Mesendoderm (in vitro differentiated cells): ENCODE measurements at places on chromosomes 5 and 9.
A peak's percentile ranks its signal among the peaks of the same experiment; 100 is the strongest.

DNA sequence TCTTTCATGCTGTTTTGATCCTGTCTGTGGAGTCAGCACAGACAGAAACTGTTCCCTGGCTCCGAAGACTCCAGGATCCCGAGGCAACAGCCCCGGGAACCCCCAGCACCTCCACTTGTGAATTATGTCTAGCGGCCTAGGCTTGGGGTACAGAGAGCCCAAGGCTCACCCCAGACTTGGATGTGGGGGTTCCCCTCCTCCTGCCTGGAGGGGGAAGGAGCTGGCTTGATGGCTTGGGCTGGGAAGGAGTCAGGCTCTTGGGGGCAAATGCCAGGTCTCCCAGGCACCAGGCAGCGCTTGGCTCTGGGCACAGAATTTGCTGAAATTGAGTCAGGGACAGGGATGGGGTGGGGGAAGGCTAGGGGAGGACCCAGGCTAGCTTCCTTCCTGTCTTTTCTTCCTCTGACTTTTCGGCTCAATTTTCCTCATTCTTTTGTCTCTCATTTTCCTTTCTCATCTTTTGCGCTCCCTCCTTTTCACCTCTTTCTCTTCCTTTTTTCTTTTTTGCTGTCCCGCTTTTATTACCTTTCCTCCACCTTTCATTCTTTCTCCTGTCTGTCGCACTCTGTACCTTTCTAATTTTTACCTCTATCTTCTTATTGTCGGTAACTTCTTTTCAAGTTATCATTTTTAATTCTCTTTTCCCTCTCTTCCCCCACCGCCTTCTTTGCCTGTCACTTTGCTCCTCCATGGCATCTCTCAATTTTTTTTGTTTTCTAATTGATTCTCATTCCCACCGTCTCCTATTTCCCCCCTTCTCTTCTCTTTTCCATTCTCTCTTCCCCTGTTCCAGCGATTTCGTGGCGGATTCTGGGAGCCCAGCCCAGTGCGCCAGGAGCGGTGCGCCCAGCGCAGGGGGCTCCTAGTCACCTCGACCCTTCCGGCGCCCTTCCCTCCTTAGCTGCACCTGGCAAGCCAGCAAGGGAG is 10.5 kb downstream of the MSX2 start:
- DNase-seq: peak; percentile 60

- no peak for DNase-seq
Measured at GRCh38 chr5:125106271-125106670, 359.8 kb upstream of the ZNF608 start.

DNA sequence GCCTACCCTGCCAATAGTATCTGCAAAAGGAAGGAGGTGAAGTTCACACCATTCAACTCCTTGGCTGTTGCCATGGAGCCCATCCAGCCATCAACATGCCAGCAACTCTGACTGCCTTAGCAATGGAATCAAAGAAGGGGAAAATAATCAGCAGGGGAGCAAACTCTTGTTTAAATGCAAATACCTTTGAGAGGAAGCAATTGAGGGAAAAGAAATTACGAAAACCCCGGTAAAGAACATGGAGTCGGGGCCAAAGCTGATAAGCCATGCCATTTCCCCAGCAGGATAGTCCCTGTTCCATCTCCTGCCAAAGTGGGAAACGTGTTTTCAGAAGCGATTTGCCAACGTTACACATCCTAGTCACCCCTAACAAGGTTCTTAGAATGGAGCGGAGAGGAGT is 69.0 kb downstream of the MFAP3 start:
- DNase-seq: peak; percentile 96

GRCh38 chr5:163352531-163352930 is 84.9 kb upstream of the CCNG1 start:
- no peak for DNase-seq

DNA sequence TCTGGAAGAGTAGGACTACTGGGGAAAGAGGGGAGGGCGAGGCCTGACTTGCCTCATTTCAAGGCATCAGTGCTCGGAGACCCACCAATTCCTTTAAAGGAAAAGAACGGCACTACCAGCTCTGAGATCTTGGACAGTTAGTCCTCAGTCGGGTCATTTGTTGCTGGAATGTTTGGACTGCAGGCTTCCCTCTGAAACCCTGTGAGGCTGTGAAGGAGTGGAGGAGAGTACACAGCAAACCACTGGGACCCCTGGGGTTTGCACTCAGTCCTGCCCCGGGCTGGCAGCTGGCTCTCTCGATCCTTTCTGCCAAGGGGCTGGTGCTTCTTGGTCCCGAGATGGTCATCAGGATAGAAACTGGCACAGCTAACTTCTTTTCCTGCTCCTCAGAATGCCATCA is 194.5 kb downstream of the TRIO start:
- no peak for DNase-seq

DNA sequence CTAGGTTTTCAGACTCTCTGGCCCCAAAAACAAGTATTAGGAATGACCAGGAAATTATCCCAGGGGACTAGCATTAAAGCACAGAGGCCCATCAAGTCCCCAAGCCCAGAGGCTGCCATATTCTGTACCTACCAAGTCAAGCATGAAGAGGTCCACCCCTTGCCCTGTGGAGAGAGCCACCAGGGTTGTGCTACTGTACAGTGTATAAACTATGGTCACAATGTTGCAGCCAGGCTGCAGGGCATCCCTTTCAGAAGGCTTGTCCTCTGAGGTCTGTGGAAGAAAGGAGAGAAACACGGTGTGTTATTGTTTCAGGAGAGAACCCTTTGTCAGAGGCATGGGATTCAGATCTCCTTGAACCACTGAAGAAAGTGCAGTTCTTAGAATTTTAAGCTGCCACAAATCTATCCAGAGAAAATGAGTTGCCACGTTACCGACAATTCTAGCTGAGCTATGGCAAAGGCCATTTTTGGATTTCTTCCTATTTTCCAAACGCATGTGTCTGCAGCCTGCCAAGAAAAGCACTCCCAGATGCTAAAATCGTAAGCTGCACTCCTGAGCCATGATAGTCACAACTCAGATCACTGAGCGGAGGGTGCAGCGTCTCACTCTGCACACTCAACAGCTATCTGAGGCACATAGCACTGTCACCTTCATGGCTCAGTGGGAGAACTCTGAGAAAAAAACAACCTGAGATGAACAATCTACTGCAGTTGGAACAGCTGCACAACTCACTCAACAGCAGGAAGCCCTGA is 45.5 kb upstream of the SPATA31E1 start:
- DNase-seq: no peak

DNA sequence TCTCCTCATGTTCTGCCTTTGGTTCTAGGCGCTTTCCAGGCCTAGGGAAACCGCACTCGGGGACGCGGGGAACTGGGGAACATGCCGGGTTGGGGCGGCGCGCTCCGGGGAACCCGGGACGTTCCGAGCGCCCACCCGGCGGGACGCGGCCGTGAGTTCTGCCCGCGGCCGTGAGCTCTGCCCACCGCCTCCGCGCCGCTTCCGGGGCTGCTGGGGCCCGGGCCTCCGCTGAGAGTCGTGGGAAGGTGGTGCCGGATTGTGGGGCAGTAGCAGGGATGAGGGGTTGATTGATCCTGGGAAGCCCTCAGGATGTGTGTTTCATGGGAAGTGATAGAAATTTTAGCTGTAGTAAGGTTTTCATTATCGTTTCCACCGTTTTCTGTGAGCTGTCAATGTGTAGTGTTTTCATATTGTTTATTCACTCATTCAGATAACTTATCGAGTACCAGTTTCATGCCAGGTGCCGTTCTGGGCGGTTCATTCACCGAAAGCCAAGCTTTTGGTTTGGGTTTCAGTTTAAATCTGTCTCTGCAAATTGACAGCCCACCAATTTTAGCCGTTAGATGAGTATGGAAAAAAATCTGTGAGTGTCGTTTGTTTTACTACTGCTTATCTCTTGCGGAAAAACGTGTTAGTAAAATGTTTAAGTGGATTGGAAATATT is 657 bp downstream of the MTRR start:
- no peak for DNase-seq

DNA sequence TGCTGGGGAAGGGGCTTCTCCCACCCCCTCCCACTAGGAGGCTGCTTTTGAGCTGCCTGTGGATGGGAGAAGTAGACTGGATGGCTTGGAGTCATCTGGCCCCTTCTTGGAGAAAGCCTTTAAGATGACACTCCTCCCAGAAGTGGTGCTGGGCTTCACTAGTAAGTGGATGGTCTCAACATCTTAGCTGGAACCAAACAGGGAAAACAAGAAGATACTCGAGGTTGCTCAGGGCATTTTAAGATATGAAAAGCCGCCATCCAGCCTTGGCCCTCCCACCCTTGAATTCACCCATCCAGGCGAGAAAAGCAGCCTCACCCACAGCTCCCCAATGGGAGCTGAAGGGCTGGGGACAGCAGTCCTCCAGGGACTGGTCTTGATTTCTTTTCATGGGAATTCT is 7.8 kb upstream of the SMIM32 start:
- no peak for DNase-seq

- DNase-seq: peak; percentile 26
Measured at GRCh38 chr5:128869970-128870369, 95.3 kb upstream of the SLC27A6 start.

DNA sequence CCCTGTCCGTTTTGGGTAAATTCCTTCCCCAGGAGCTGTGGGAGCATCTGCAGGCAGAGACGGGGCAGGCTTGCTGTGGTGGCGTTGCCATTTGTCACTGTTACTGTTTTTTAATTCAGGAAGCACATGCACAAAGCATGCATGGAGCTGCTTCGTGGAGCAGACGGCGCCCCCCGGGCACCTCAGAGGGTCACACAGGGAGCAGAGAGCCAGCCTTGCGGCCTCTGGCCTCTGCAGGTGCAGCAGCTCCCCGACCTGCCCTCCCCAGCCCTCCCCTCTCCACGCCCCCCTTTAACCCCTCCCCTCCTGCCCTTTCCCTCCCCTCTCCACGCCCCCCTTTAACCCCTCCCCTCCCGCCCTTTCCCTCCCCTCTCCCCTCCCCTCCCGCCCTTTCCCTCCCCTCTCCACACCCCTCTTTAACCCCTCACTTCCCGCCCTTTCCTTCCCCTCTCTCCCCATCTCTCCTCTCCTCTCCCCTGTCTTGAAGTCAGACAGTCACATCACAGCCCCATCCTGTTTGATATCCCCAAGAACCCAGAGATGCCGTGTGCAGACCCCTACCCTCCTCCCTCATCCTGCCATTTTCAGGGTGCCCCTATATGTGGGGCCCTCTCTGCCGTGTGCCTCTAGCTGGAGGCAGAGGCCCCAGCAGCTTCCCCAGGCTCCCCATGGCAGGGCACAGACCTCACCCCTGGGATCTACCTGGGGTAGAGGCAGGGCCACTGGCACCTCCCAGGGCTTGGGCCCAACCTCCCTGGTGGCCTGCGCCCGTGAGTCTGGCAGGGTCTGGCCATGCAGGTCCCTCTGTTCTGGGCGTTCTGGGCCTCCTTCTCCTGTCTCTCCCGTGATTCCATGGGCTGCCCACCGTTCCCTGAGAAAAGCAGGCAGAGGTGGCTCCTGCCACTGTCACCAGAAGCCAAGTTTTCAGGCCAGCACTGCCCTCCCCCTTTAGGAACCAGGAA is 29.6 kb upstream of the UBAC1 start:
- peak; percentile 83 for DNase-seq

DNA sequence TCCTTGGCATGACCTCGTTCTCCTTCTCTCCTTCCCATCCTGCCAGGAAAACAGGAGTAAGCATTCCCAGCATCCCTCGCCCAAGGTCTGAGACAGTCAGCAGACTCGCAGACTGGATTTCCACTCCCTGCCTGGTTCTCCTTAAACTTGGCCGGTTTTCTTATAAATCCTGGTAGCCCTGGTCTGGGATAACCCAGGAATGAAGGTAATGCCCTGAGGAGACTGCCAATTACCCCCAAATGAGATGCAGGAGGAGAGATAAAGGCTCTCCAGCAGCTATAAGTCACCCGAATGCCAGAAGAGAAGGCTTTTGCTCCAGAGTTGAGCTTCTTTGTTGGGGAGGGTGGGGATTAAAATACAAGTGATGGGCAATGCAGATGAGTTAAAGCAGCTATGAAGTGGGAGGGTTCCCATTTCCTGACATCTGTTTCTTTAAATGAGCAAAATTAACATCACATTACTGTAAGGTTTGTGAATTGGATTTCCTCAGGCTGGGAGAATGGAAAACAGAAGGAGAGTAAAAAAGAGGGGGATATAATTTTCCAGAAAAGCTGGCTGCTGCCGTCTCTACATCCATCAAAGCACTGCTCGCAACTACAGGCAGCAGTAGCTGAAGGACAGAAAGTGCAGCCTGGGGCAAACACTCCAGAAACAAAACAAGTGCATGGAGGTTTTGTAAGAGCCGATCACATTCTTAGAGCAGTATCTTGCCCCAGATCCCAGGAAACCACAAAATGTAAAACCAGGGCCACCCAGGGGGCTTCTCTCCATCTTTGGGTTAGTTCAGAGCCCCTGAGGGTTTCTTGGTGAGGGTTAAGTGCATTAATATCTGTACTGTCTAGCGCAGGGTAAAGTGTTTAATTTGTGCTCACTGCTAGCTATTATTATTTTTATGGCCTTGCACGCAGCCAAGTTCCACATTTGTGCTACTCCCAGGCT is 177.6 kb upstream of the PANK3 start:
- no peak for DNase-seq

DNA sequence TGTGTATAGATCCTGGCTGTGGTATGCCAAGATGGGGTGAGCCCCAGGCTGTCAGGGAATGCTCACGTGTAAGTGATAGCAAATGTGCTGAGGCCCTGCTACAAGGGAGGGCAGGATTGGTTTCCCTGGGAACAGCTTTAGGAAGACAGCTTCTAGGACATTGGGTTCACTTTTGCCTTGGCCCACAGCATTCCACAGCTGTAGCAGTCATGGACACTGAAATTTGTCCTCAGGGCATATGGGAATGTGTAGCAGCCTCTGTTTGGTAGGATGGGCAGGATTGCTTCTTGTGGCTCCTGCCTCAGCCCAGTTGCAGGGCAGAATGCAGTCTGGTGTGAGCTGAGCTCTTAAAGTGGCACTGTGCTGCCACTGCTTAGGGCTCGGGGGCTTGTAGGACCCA is 1061.7 kb upstream of the WWC1 start:
- no peak for DNase-seq

DNA sequence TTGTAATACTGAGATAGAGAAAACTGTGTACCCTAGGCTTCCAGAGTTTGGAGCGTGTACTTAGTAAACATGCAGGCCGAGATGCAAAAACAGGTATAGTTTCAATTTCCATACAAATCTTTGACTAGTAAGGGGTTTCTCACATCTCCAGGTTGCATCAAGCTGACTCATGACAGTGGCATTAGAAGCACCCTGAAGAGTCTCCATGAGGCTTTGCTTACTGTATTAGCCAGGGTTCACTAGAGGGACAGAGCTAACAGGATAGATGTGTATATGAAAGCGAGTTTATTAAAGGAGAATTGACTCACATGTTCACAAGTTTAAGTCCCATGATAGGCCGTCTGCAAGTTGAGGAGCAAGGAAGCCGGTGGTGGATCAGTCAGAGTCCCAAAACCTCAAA is 275.3 kb upstream of the CDH6 start:
- peak; percentile 61 for DNase-seq

DNA sequence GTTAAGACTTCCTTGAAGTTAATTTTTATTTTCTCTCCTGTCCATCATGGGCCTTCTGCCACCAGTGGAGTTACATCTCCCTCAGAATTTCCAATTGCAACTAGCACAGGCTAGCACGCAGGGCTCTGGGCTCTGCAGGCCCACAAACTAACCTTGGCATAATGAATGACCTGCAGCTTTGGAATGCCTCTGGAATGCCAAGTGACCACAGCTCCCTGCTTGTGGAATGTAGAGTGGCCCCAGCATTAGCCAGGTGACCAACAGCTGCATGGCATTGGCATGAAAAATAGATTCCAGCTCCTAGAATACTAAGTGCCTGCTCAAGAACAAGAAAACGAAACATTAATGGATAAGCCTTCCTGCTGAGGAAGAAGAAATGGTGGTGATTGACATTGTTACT is 726.1 kb downstream of the BRINP1 start:
- DNase-seq: peak; percentile 96

- DNase-seq: no peak
Measured at GRCh38 chr5:127518319-127518621, 830 bp downstream of the PRRC1 start.

- DNase-seq: peak; percentile 88
Measured at GRCh38 chr9:128341435-128341849, 1.1 kb downstream of the SLC27A4 start.

GRCh38 chr9:82281066-82281465 is 292.5 kb downstream of the SPATA31D1 start:
- peak; percentile 31 for DNase-seq
